ENCODE measurements at places on chromosomes 3 and 15.

DNA sequence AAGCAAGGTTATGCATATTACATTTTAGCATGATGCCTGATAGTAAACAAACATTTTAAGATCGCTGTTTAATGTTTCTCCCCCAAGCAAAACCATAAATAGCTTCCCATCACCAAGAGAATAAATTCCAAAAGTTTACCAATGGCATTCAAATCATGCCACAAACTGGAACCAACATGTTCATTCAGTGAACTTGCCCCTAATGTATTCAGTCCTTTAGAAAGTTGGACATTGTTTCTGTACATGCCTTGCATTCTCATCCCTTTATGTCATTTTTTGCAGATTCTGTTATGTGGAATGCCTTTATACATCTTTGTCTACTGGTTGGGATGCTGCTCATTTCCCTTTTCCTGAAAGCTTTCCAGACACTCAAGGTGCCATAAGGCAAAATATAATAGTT, 105.5 kb downstream of the PYDC2 start:
- DNase-seq = no peak

GRCh38 chr3:1197051-1197450, 104.2 kb downstream of the CNTN6 start:
- no peak for DNase-seq

GRCh38 chr3:30776186-30776815, 118.2 kb downstream of the GADL1 start:
- no peak for DNase-seq

DNA sequence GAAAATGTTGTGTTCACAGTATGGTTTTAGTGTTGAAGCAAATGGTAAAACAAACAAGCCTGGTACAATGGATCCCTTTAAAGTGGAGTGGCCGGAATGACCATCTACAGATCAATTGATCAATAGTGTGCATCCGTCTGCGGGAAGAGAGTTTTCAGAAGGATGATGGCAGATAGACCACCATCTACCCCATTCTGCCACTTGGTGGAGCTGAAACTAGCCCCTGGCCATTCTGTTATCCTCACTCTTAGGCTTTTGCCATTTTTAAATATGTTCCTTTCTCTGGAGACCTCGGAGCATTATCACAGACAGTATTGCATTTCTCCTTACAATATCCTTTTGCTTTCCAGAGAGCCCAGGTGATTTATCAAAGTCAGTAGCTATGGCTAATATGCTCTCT, 258.9 kb upstream of the CFAP20DC start:
- DNase-seq = no peak

GRCh38 chr15:67833710-67834511, 5.9 kb downstream of the RNU6-1 start:
- no peak for DNase-seq

DNA sequence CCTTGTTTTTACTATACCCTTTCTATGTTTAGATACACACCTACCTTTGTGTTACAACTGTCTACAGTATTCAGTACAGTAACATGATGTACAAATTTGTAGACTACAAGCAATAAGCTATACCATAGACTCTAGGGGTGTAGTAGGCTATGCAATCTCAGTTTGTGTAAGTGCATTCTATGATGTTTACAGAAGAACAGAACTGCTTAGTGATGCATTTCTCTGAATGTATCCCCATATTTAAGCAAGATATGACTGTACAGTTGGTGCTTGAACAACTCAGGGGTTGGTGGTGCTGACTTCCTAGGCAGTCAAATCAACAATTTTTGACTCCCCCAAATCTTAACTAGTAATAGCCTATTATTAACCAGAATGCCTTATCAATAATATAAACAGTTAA, 467.1 kb upstream of the TGFBR2 start:
- no peak for DNase-seq

GRCh38 chr3:14375192-14375591, 27.2 kb upstream of the SLC6A6 start:
- DNase-seq = no peak

GRCh38 chr15:59879506-59880265, 124.4 kb upstream of the FOXB1 start:
- DNase-seq = no peak

- DNase-seq = no peak
Measured at GRCh38 chr3:4220065-4220464, 83.1 kb upstream of the SETMAR start.

- no peak for DNase-seq
Measured at GRCh38 chr3:13319564-13320220, 100.4 kb downstream of the NUP210 start.

DNA sequence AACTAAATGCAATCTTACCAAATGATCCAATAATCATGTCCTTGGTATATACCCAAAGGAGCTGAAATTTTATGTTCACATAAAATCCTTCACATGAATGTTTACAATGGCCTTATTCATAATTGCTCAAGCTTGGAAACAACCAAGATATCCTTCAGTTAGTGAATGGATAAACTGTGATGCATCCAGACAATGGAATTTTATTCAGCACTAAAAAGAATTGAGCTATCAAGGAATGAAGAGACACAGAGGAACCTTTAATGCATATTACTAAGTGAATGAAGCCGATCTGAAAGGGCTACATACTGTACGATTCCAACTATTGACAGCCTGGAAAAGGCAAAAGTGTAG, 168.4 kb downstream of the PDE8A start:
- DNase-seq = no peak

DNA sequence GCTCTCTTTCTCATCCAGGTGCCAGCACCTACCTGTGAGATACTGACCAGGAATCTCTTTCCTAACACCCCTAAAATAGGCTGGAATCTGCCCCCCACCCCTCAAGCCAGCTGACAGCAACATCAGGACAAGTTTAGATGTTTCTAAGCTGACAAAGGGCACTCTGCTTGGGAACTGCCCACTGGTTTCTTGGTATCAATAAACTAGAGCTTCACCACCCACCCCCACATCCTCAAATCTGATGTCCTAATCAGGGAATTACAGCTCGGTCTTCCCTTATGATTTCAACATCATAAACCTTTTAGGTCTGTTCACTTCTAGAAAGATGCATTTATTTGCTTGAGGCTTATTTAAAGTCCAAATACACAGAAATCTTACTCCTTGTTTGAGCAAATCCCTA, 34.7 kb downstream of the CEP19 start:
- DNase-seq = no peak

- no peak for DNase-seq
Measured at GRCh38 chr15:59590027-59590426, 21.6 kb upstream of the GCNT3 start.

DNA sequence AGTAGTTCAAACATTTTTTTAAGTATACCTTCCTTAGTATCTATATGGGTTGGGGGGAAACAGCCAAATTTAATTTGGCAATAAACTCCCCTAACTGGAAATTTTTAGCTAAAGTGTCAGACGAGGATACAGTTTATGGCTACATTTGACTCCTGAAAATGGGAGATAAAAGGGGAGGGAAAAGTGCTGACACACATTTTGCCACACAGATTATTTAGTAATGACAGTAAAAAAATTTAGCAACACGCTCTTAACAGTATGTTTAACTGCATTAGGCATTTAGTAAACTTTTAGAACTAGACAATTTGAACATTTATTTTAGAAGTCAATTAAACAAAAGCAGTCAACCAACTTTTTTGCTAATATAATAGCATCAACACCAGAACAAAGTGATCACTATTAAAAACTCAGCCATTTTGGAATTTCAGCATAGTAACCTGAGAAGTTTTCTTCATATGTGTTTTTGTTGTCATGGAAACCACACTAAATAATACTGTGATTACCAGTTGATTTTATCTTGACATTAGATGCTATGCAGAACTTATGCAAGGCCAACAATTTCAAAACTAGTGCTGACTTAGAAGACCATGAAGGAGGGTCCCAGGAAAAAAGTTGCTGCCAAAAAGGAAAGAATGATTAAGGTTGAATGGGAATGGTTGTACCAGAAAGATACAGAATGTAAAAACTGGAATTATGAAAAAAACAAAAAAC, 47.0 kb upstream of the TFG start:
- DNase-seq = no peak

GRCh38 chr15:50049871-50050270, 69.2 kb downstream of the ATP8B4 start:
- no peak for DNase-seq

- DNase-seq = no peak
Measured at GRCh38 chr3:146164506-146164905, 3.5 kb upstream of the PLOD2 start.

- no peak for DNase-seq
Measured at GRCh38 chr3:142777927-142778326, 54.1 kb downstream of the TRPC1 start.

- no peak for DNase-seq
Measured at GRCh38 chr3:147257944-147258343, 148.4 kb downstream of the ZIC4 start.

- no peak for DNase-seq
Measured at GRCh38 chr15:75666823-75667501, 19.2 kb downstream of the SNX33 start.

DNA sequence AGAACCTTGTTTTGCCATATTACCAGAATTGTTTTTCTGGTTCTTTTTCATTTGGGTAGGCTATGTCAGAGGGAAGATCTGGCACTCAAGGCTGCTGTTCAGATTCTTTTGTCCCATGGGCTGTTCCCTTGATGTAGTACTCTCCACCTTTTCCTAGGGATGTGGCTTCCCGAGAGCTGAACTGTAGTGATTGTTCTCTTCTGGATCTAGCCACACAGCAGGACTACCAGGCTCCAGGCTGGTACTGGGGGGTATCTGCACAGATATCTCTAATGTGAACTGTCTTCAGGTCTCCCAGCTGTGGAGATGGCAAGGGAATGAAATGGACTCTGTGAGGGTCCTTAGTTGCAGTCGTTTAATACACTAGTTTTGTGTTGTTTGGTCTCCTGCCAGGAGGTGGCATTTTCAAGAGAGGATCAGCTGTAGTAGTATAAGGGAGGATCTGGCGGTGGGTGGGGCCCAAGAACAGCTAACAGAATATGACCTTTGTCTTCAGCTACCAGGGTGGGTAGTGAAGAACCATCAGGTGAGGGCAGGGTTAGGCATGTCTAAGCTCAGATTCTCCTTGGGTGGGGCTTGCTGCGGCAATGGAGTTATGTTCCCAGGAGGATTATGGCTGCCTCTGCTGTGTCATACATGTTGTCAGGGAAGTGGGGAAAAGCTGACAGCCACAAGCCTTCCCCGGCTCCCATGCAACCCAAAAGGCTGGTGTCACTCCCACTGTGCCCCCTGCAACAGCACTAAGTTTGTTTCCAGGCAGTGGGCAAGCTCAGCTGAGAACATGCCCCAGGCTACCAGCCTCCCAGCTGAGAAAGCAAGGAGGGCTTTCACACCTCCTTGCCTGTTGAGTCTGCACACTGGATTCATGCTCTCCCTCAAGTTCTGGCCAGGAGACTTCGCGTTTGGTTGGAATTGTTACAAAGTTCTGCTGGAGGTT, 252.5 kb downstream of the ISL2 start:
- no peak for DNase-seq

- no peak for DNase-seq
Measured at GRCh38 chr15:22811640-22812039, 25.2 kb downstream of the NIPA1 start.

DNA sequence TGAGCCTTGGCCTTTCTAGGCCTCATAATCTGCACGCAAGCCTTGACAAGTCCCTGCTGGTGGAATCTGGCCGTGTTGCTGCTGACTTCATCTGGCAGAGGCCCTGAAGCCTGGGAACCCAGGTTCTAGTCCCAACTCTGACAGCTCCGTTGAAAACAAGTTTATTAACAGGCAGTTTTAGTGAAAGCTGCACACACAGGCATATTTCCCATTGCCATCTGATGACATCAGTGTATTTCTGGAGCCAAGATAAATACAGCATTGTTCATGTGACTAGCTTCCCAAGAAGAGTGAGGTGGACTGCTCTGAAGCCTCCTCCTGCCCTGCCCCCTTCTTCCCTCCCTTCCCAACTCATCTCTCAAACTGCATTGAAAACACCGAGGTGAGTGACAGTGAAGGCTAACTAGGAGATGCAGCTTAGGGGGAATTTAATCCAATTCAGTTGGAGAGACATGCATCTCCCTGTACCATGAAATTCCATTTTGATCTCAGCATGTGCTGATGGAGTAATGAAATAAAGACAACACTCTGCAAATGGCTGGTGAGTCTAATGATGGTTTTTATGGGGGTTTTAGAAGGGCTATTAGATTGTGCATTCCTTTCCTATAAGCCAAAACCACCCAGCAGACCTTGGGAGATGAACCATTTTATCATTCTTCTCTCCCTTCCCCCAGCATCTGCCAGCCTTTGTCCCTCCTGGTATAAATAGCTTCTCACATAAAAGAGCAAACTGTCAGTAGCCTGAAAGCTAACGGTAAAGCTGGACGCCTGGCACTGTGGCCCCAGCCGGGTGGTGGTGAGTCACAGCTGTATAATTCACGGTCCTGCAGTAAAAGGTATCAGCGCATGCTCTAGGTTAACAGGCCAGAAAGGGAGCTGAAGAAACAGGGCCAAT, 38.0 kb downstream of the PRICKLE2 start:
- no peak for DNase-seq

- DNase-seq = no peak
Measured at GRCh38 chr3:59436164-59436958, 386.5 kb upstream of the CFAP20DC start.

GRCh38 chr3:132569580-132569979, 27.5 kb upstream of the ACKR4 start:
- DNase-seq = no peak

GRCh38 chr3:127445581-127446343, 144.8 kb downstream of the TPRA1 start:
- no peak for DNase-seq

Measured in activated CD4-positive, CD25-positive, alpha-beta regulatory T cell treated with anti-CD3 and anti-CD28 coated beads, Interleukin-2, amount 50 U/mL, for 16 hours (primary cell).